ENCODE measurements at places on chromosomes 1 and 21.

DNA sequence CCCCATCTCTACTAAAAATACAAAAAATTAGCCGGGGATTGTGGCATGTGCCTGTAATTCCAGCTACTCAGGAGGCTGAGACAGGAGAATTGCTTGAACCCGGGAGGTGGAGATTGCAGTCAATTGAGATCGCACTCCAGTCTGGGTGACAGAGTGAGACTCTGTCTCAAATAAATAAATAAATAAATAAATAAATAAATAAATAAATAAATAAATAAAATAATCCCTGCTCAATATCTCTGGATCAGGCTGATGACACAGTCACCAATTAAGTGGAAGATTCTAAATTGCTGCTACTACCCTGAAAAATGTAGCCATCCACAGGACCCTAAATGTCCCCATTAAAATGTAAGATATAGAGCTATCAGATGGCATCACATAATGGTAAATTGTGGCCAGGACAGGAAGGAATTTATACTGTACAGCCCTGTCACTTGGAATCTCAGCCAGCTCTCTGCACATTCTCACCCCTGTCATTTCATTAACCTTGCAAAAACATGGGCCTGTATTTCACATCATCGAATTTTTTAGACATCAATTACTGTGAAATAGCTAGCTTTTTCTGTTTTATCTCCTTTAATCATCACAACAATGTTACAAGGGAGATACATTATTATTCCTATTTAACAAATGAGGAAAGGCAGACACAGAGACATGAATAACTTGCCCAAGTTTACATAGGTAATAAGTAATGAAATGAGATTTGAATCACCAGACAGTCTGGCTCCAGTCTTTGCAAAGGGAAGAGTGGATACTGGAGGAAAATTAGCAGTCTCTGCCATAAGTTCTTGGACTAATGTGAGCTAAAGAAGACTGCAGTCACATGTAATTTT is 56.7 kb upstream of the NTPCR start:
- DNase-seq = no peak

- DNase-seq = no peak
These were observed 72.6 kb downstream of the DOP1B start for GRCh38 chr21:36229181-36229580.

DNA sequence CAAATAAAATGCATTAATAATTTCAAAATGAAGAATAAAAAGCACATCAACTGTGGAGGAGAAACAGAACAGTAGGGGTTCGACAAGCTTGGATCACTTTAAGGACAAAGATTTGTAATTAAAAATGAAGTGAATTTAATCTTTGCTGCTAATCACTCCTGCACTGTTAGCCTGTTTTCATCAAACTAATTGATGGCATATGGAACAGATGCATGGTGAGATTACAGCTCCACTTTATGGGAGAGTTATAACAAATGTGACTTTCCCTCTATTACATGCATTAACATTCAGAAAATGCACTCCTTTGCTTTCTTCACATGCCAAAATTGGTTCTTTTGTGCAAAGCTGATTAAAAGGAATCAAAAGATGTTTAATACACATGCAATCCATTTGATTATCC is 207.2 kb upstream of the C21orf91 start:
- no peak for DNase-seq

DNA sequence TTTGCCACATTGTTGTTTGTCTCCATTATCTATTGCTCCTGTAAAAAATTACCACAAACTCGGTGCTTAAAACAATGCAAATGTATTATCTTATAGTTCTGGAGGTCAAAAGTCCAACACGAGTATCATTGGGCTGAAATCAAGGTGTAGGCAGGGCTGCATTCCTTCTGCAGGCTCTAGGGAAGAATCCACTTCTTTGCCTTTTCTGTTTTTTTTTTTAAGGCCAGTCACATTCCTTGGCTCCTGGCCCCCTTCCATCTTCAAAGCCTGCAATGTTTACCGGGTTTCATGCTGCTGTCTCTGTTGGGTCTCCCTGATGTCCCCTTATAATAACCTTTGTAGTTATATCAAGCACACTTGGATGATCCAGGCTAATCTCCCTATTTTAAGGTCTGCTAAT is 212.7 kb downstream of the PTBP2 start:
- DNase-seq = no peak

GRCh38 chr1:40409467-40409866 is 35.9 kb downstream of the SMAP2 start:
- DNase-seq = no peak

- no peak for DNase-seq
These were observed 92.5 kb upstream of the LRRC8D start for GRCh38 chr1:89728381-89728780.

DNA sequence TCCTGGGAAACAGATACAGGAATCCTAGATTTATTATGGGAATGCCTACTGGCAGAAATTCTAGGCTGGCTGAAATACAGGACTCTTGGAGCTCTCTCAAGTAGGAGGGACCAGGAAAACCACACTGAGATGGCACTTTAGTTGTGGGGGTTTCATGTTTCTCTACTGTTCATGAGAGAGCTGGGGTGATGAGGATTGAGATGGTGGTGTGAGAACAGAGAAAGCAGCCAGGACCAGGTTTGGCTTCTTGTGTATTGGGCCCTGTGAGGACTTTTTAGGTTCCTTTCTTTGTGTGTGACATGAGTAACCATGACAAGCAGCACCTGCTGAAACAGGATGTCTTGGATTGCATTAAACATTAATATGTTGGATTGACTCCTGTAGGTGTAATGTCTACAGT is 4.9 kb downstream of the ARID1A start:
- no peak for DNase-seq

DNA sequence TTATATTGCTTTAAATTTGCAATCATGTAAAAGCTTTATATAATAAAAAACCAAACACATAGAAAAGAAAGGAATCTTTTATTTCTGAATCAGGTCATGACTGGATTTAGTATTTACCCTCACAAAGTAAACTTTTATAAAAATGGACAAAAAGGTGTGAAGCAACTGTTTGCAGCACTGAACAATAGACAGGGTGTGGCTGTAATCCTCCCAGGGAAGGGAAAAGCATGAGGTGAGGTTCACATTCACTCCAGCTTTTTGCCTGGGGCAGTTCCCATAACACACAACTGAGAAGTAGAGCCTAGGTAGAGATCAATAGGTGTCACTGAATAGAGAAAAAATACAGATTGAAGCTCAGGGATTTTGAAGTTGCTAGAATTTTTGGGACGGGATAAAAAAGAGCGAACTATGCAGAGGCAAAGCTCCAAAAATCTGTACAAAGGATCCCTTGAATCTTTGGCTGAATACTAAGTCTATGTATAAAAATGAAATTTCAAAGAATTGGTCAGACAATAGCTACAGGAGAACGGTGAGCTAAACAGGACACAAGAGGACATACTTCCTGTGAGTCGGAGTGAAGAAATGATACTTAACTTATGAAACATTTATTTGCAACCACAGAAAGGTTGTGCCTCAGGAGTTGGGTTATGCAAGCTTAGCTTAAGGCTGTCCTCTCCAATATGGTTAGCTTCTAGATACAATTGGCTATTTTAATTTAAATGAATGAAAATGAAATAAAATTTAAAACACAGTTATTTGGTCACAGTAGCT is 162.0 kb upstream of the ZP4 start:
- DNase-seq = no peak

- no peak for DNase-seq
These were observed 6.3 kb downstream of the KLHL21 start for GRCh38 chr1:6596351-6596750.

GRCh38 chr1:36464605-36465393 is 615 bp upstream of the MRPS15 start:
- DNase-seq = no peak

- DNase-seq = no peak
These were observed 221.5 kb downstream of the RERE start for GRCh38 chr1:8595941-8596340.

DNA sequence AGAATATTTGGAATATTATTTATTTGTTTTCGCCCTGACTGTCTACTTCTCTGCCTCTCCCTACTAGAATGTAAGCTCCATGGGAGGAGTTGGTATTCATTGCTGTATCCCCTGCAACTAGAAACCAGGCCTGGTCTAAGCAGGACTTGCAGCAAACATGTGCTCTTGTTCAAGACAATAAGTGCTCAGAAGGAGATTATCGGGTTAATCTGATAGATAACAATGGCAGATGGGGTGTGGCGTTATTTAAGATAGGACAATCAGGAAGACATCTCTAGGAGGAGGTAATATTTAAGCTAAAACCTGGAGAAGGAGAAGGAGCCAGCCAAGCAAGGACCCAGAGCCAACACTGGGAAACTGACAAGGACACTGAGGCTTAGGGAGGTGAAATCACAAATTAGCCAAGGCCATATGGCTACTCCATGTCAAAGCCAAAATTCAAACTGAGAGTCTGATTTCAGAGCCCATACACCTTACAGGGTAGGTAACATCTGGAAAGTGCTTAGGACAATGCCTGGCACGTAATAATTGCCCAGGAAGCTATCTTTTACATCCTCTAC is 41.5 kb downstream of the STYXL2 start:
- no peak for DNase-seq

GRCh38 chr1:161511018-161511755 is 5.9 kb downstream of the FCGR2A start:
- DNase-seq = peak; percentile 99

- DNase-seq = no peak
These were observed 199.0 kb downstream of the PDE4B start for GRCh38 chr1:65991694-65992093.

- no peak for DNase-seq
These were observed 32.7 kb upstream of the C1orf198 start for GRCh38 chr1:230900984-230901383.

DNA sequence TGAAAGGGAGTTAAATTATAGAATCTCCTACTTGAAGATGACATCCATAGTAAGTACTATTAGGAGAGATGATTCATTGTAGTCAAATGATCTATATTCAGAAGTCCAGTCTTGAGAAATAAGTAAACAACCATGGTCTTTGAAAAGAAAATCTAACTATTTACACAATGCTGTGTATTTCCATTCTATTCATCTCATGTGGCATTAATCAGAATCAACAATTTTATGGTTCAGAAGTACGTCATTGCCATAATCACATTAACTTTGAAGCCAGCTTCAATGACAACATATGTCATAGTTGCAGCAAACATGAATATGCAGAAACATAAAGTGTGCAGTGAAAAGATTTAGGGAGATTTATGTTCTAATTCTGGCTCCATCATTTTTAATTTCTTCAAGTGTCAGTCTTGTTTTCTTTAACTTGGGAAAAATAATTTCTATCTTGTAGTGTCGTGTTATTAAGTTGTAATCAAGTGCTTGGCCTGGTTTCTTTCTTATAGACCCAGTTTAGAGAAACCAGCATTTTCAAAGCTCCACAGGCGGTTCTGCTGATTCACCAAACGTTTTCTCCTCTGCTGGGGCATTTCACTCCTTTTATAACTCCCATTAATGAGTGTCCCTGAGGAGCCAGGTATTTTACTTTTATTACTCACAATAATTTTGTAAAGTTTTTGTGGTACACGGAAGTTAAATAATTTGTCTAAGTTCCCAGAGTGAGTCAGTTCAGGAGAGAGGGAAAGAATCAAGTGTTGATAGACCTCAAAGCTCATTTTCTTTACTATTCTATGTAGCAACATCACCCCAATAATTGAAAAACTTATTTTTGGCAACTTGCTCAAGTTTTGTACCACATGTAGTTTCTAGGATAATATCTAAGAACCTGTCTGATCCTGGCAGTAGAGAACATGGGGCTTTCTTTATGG is 35.9 kb upstream of the PTGS2 start:
- no peak for DNase-seq

DNA sequence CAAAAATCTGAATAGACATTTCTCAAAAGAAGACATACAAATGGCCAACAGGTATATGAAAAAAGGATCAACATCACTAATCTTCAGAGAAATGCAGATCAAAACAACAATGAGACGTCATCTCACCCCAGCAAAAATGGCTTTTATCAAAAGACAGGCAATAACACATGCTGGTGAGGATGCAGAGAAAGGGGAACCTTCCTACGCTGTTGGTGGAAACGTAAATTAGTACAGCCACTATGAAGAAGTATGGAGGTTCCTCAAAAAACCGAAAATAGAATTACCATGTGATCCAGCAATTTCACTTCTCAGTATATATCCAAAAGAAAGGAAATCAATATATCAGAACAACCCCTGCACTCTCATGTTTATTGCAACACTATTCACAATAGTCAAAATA is 65.1 kb upstream of the ATP1B1 start:
- no peak for DNase-seq

DNA sequence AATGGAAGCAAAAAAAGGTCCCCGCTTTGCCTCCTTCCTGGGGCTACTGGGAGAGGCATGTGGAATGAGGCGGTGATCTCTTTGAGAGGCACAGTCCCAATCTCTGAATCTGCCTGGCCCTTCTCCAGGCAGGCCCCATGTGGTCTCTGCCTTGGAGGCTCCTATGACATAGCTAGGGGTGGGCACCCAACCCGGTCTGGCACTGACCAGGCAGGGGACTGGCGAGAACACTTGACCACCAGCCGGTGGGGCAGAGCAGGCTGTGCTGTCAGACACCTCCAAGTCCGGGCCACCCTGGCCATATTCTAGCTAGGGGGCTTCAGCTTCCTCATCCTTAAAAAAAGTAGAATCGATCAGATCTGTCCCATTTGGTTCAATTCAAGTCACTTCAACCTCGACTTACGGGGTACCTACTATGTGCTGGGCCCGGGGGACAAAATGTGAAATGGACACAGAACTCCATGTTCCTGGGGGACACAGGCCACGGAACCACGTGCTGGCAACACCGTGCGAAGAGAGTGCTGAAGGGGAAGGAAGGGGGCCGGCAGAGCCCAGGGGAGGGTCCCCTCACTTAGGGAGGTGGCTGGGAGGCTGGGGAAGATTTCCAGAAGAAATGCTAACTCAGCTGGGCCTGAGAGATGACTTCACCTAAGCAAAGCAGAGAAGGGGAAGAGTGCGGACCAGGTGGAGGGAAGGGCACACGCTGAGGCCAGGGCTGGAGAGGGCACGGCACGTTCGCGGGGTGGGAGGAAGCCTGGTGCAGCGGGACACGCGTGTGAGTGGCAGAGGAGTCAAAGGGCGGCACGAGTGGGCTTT is 33.3 kb downstream of the HSPG2 start:
- no peak for DNase-seq

DNA sequence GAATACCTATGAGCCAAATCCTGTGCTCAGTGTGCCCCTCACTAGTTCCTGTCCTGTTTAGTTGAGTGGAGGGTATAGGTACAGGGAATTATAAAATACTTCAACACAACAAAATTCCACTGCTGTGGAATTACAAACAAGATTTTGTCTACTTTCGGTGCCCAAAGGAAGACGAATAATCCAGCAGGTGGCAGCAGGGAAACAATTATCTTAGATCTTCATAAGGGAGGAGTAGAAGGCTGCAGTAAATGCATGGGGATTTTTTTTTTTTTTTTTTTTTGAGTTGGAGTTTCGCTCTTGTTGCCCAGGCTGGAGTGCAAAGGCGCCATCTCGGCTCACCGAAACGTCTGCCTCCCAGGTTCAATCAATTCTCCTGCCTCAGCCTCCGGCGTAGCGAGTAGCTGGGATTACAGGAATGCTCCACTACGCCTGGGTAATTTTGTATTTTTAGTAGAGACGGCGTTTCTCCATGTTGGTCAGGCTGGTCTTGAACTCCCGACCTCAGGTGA is 2.0 kb upstream of the PIP5K1A start:
- peak; percentile 82 for DNase-seq

- no peak for DNase-seq
These were observed 92.6 kb upstream of the PBX1 start for GRCh38 chr1:164466429-164466828.

GRCh38 chr1:227321035-227321434 is 2.7 kb upstream of the CDC42BPA start:
- no peak for DNase-seq

All from NCI-H1092 treated with DMSO at 0.1 percent for 48 hours (cell line).